ENCODE measurements at places on chromosomes 7 and 10.
A peak's percentile ranks its signal among the peaks of the same experiment; 100 is the strongest.

- no peak for DNase-seq
These were observed 1.1 kb upstream of the NDUFB2 start for GRCh38 chr7:140695381-140695780.

DNA sequence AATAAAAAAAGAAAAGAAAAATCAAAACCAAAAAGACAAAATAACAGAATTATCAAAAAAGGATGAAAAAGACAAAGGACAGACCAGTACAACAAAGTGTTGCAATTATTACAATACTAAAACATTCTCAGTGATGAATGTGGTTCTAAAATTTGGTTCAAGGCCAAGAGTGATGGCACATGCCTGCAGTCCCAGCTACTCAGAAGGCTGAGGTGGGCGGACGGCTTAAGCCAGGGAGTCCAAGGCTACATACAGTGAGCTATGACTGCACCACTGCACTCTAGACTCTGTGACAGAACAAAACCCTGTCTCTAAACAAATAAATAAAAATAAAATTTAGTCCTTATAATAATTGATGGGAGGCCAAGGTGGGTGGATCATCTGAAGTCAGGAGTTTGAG lies 14.5 kb downstream of the BAZ1B start:
- DNase-seq = no peak

- DNase-seq = no peak
These were observed 3.2 kb upstream of the RAB18 start for GRCh38 chr10:27500886-27501285.

DNA sequence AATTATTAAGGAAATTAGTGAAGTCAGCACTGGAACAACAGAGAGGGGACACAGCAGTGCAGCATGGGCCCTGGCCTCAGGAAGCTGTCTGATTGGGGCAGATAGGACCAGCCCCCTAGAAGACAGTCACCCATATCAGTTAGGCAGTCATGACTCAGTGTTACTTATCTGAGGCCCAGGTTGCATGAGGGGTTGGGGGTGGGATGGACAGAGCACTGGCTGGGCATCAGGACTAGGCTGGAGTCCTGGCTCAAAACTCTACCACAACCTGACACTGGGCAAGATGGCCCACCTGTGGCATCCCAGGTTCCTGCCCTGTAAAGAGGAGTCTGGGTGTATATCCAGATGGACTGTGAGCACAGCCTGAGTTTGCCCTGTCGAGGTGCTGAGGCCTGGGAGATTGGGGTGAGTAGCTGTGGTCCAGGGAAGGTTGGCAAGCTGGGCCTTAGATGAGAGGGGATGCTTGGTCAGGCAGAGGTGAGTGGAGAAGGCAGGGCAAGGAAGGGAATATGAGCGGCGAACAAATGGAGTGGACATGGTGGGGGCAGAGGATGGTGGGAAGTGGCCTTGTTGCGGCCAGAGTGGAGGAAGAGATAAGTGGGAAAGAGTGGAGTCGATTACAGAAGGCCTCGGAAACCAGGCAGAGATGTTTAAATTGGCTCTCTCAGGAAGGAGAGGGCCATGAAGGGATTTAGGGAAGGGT lies 37.5 kb downstream of the HK1 start:
- DNase-seq = no peak

GRCh38 chr10:30219971-30220751 lies 128.9 kb downstream of the MTPAP start:
- DNase-seq = no peak

DNA sequence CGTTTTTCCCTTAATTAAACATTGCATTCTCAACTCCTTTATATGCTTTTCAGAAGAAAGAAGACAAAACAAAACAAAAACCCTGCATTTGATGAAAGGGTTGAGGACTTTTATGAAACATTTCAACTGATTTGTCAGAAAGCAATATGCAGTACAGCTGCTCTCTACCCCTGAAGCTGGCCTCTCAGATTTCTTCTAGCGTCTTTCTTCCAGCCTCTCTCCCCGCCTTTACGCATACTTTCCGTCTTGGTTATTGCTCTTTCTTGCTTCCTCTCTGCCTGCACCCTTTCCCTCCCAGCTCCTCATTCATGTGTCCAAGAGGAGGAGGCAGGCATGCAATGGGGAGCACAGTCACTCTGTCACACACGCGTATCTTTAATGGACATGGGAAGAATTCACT lies 91.0 kb upstream of the COL1A2 start:
- peak; percentile 71 for DNase-seq

- peak; percentile 26 for DNase-seq
These were observed 51.2 kb downstream of the ANLN start for GRCh38 chr7:36440880-36441279.

- DNase-seq = no peak
These were observed 102.7 kb downstream of the CUBN start for GRCh38 chr10:17026686-17027485.

DNA sequence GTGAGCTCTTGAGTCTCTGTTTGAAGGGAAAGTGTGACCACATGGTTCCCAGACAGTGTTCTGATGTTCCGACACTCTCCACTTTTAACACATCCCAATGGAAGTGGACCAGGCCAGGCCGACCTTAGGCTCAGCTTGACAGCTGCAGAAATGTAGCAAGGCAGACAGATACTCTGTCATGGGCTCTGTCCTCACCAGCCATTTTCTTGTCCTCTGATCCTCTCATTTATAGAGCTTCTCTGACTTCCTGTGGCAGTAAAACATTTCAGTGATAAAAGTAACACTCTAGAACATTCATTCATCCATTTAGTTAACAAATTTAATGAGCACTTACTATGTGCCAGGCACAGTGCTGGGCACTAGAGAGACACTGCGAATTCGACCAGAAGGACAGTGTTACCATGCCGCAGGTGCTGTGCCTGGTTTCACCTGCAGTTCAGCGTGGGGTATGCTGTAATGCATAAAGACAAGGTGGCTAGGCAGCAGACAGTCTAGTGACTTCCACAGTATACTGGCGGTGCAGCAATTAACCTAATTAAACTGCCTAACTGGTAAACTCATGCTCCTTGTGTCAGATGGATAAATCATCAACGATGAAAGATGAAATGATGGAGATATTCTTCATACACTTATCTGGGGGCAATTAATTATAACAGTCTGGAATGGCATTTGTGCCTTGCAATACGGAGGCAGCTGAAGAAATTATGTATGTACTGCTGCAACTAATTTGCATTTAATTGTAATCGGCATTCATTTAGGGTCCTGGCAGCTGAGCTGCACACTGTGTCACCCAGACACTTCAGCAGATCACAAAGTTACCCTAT lies 188.1 kb downstream of the NRP1 start:
- DNase-seq = no peak

GRCh38 chr10:79324032-79324695 lies 23.1 kb upstream of the PPIF start:
- no peak for DNase-seq

DNA sequence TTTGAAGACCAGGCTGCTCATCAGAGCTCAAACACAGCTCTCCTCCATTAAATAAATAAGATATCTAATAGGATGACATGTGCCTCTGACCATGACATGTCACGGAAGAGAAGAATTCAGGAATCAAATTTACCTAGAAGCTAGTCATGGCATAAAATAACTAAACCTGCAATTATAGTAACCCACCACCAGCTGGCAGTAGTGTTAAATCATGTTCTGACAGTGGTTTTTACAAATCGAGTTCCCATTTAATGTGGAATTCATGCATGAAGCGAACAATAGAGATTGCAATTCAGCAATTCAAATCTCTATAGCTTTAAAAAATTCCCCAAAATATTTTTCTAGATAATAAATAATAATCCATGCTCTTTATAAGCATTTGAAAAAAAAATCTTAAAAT lies 74.6 kb upstream of the IKZF1 start:
- no peak for DNase-seq

GRCh38 chr7:30678805-30679204 lies 3.5 kb downstream of the CRHR2 start:
- no peak for DNase-seq

GRCh38 chr10:95459446-95460045 lies 101.6 kb downstream of the SORBS1 start:
- DNase-seq = peak; percentile 88

- peak; percentile 52 for DNase-seq
These were observed 514.4 kb downstream of the INHBA start for GRCh38 chr7:41188163-41189130.

- no peak for DNase-seq
These were observed 34.0 kb upstream of the CCDC7 start for GRCh38 chr10:32411797-32412498.

DNA sequence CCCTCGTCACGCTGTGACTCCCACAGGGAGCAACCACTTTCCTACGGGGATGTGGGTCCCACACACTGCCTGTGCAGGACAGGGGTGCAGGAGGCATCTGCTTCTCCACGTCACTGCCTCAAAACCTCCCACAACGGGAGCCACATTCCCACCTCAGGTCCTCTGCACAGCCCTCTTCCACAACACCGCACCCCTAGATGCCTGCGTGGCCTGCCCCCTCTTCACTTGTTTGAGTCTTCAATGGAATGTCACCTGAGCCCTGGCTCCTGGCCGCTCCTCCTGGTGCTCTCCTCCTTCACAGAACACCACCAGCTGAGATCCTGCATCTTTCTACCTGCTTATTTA lies 73.6 kb downstream of the MAD1L1 start:
- no peak for DNase-seq

- no peak for DNase-seq
These were observed 219.1 kb downstream of the VTI1A start for GRCh38 chr10:112666094-112666493.

GRCh38 chr7:574661-575395 lies 55.2 kb upstream of the PDGFA start:
- no peak for DNase-seq

GRCh38 chr10:8225187-8225586 lies 170.7 kb downstream of the GATA3 start:
- DNase-seq = no peak

Measured in left kidney (tissue), 8 donors.